ENCODE measurements at places on chromosomes 16 and 17.

- no peak for DNase-seq
These were observed 76.0 kb downstream of the VMP1 start for GRCh38 chr17:59783221-59784047.

- DNase-seq, result no peak
These were observed 6.9 kb upstream of the KRT17 start for GRCh38 chr17:41631025-41631897.

DNA sequence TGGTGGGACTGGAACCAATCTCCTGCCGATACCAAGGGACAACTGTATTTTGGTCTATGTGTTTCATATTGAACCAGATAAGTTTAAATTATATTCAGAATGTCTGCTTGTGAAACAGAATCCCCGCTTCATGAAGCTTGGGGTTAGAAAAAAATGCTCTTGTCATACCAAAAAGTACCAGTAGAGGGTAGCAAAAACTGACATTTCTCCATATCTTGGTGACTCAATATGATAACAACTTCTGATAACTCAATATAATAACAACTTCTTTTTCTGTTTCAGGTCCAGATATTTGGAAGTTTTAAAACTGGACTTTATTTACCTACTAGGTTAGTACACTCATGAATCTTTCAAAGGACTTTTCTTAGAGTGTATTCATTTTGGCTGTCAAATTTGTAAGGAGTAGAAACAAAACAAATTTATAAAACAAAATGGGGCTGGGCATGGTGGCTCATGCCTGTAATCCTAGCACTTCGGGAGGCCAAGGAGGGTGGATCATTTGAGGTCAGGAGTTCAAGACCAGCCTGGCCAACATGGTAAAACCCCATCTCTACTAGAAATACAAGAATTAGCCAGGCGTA is 52.3 kb upstream of the ADCY7 start:
- no peak for DNase-seq

DNA sequence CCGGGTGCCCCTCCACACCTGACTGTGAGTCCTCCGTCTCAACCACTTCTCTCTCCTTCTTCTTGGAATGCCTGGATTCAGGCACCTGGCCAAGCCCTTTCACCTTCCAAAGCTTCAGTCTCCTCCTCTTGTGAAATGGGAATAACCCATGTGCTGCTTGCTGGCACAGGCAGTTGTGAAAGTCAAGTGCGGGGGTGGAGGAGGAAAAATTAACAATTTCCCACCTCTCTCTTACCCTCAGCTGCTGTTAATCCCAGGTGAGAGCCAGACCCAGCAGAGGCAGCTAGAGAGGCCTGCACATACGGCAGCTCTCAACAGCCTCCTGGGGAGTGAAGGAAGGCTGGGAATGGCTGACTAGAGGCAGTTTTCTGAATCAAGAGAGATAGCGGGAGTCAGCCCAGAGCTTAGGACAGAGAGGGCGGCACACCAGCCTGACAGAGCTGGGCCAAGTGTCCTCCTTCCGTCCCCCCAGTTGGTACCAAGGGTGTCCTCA is 77.9 kb upstream of the LGALS9 start:
- DNase-seq, result no peak

DNA sequence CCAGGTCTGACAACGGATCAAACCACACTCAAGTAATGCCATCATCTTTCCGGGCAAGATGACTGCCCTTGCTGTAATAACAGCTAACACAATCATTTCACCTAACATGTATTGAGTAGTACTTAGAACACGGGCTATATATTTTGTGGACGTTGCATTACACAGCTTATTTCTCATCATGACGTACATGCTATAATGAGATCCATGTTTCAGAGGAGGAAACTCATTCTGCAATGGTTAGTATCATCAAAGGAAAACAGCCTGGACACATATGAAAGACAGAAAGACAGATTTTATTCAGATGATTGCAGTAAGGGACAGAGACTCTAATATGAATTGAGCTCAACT is 446.7 kb downstream of the HS3ST3B1 start:
- DNase-seq, result no peak

GRCh38 chr17:42474276-42474675 is 15.6 kb downstream of the ATP6V0A1 start:
- no peak for DNase-seq

Measured in T follicular helper cell (primary cell).